ENCODE measurements at places on chromosomes 13 and 19.

DNA sequence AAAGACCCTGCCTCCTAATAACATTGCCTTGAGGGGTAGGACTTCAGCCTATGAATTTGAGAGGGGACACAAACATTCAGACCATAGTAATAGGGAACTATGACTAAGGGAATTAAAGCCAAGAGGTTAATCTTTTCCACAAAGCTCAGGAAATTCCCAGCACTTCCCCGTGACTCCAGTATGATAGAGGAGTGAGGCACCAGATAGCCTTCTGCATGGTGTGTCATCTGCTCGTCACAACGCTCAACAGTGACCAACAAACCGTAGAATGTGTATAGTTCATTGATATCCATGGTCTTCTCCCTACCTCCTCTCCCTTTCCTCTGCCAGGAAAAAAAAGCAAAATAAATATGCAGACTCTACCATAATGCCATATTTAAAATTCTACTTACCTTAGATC lies 64.4 kb downstream of the B3GLCT start:
- no peak for DNase-seq

DNA sequence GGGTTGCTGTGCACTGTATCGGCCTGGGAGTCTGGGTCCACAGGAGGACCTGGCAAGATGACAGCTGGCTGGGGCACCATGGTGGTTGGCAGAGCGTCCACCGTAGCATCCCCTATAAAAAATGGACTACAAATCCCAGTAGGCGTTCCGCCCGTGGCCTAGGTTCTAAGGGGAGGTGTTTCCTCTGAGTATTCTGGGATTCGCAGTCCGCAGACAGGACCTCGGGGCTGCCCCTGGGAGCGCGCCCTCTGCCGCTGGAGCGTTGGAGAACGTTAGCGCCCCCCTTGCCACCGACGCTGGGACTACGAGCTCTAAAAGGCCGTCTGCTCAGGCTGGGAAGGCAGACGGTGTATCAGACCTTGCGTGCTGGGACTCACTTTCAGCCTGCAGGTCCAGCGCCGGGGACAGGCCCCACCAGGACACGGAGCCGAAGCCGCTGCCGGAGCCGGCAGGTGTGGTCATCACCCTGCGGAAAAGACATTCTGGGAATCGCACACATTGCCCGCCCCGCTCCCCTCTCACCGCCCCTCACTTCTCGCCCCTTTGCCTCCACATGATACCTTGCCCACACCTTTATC lies 372 bp downstream of the DNAAF3 start:
- DNase-seq: no peak

DNA sequence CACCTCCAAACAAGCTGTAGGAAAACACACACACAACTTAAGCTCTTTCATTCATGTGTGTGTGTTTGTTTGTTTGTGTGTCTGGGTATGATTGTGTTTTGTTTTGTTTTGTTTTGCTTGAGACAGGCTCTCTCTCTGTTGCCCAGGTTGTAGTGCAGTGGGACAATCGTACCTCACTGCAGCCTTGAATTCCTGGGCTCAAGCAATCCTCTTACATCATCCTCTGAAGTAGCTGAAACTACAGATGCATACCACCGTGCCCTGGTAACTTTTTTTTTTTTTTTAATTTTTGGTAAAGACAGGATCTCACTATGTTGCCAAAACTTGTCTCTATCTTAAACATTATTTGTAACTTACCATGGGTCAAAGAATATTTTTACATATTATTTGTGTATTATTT lies 431.7 kb downstream of the SLITRK1 start:
- DNase-seq: no peak

GRCh38 chr19:38663156-38663651 lies 15.8 kb downstream of the ACTN4 start:
- no peak for DNase-seq

DNA sequence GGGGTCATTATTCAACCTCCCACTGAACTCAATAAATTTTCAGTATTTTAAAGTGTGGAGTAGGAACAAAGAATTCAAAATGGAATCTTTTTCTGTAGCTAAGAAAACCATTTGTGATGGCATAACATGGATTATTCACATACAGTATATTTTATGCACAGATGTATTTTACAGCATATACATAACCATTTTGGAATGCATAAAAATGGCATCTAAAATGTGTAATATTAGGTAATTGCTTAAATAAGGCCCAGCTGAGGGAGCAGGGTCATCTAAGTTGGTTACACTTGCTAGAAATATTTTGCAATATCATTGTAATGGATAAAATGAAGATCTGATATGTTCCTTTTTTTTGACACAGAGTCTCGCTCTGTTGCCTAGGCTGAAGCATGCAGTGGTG lies 146.9 kb downstream of the LMO7 start:
- DNase-seq: no peak

DNA sequence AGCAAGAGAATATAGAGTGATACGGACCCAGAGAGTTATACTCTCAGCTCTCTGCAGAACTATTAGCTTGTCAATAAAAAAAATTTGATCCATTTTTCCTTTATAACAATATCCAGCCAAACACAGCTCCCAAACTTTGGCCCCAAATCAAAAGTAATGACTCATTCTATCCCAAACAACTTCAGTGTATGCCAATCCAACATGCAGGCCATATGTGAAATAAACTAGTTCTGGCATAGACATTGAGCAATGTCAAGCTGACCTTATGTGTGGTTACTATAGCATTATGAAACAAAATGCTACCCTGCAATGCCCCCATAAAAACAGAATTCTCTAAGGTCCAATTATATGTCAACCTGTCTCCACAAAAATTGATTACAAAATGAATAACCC lies 209.5 kb downstream of the DNAJC15 start:
- DNase-seq: no peak

- DNase-seq: no peak
Observed at GRCh38 chr13:110648146-110648819, 32.9 kb downstream of the NAXD start.

DNA sequence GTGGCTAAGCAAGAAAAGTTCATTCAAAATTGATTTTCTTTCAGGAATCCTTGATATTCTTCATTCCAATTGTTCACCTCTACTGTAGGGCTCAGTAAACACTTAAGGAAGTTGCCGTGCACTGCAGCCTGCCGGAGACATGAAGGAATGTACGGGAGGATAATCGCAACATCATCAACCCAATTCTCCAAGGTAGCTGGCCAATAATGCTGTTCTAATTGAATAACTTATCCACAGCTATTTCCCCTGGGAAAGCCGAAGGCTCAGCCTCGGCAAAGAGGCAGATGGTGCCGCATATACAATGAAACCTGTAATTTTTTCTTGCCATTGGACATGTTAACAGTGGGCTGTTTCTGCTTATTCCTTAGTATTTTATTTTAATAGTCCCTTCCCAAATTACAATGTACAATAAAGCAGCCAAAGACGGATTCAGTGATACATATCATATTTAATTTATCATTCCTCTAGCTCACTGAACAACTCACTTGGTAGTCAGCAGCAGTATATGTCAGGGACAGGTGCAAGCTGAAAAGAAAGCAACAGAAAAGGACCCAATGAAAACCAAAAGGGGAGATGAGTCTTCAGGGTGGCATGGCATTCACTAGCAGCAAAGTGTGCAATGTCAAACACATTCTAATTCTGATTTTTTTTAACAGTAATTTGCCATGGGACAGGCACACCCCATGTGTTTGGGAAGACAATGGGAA lies 420.5 kb upstream of the KLF12 start:
- no peak for DNase-seq
